GM04504 (cell line): ENCODE measurements at places on chromosomes 13 and 19.

GRCh38 chr19:40804783-40805242 lies 5.8 kb downstream of the EGLN2 start:
- no peak for DNase-seq

DNA sequence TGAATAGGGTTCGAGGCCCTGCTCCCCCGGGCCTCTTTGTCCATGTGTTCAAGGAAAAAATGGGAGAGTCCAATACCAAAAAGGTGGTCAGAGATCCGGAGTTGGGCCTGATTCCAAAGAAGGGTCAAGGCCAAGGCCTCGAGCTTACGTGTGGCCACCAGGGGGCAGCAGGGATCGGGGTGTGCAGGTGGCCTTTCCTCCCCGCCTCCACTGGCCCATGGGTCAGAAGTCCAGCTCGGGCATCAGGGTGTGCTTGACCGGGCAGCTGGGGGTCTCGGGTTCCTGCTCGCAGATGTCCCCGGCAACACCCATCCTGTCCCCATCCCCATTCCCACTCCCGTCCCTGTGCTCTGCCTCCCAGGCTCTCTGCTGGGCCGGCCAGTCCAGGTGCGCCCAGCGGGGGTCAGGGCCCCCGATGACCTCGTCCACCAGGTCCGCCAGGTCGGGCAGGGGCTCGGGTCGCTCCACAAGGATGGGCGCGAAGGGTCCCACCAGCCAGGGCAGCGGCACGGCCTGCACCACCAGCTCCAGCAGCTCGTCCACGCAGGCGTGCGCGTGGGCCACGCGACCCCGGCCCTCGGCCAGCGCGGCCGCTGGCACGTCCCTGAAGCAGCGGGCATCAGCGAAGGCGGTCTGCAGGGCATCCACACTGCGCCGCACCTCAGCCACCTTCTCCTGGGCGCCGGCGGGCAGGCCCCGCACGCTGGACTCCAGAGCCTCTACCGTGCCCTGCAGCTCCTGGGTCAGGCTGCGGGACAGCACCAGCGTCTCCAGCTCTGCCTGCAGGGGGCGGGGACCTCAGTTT lies 5.2 kb upstream of the PLIN4 start:
- no peak for DNase-seq

- DNase-seq, result no peak
Measured at GRCh38 chr13:95195146-95195545, 106.1 kb downstream of the ABCC4 start.

DNA sequence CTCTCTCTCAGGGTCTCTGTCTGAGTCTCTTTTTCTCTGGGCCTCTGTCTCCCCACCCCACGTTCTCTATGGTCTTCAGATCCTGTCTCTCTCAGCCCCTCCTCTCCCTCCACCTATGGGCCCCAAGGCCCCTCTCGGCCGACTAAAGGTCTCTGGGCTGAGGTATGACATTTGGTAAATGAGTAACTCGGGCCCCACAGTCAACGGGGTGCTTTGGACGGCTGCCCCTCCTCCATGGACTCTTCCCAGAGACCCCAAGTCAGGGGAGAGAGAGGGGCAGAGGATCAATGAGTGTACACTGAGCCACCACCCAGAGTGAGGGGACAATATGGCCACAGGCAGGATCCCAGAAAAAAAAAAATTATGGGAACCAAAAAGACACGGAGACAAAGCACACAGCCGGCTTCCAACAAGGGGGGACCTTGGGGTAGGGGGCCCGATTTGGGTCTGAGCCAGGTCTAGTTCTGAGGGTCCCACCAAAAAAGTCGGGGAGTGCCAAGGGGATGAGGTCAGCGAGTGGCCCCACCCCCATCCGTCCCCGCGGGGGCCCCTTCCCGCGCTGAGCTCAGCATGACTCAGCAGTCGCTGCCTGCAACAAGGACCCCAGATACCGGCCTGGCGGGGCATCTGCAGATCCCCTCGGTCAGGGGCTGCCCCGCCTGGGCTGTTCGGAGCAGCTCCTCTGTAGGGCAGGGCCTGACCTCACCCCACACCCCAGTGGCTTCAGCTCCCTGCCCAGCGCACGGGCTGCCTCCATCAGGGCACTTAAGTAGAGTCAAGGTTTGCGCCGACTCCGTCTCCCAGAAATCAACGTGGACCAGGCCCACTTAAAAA lies 1.5 kb upstream of the FTL start:
- DNase-seq, result peak; percentile 38

GRCh38 chr19:2767688-2768087 lies 15.4 kb downstream of the SGTA start:
- no peak for DNase-seq
